ENCODE measurements at places on chromosomes 5 and 9.

GRCh38 chr5:108382784-108383330 lies 959 bp upstream of the FBXL17 start:
- DNase-seq = no peak

DNA sequence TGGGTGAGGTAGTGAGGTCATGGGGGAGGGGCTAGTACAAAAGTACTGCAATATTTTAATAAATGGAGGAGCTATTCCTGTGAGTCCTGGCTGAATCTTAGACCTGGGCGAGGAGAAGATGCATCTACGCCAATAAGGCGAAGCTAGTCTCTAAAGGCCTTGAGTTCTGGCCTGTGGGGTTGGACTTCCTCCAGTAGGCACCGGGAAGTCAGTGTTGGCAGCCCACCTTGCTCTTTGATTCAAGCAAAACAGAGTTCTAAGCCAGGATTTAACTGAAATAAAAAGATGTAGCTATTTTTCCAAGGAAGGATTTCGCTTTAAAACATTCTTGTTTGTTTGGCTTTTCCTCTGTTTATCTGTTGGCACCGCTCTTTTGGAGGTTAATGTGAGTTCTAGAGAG lies 244.6 kb downstream of the KIF4B start:
- DNase-seq = no peak

DNA sequence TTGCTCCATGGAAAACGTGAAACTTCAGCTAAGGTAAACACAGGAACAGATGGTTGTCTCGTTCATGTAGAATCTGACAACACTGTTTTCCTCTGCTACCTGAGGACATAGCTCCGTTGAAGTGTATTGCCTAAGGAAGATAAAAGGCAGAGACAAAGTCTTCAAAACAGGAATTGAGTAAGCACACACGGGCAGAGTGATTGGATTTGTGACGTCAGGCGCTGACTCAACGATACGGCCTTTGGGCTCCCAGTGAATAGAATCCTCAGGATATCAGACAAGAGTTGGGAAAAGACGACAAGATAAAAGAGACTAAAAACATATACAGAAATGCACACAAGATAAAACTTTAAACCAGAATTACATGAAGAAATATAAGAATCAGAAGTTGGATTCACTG lies 787.1 kb upstream of the CTNND2 start:
- DNase-seq = no peak

DNA sequence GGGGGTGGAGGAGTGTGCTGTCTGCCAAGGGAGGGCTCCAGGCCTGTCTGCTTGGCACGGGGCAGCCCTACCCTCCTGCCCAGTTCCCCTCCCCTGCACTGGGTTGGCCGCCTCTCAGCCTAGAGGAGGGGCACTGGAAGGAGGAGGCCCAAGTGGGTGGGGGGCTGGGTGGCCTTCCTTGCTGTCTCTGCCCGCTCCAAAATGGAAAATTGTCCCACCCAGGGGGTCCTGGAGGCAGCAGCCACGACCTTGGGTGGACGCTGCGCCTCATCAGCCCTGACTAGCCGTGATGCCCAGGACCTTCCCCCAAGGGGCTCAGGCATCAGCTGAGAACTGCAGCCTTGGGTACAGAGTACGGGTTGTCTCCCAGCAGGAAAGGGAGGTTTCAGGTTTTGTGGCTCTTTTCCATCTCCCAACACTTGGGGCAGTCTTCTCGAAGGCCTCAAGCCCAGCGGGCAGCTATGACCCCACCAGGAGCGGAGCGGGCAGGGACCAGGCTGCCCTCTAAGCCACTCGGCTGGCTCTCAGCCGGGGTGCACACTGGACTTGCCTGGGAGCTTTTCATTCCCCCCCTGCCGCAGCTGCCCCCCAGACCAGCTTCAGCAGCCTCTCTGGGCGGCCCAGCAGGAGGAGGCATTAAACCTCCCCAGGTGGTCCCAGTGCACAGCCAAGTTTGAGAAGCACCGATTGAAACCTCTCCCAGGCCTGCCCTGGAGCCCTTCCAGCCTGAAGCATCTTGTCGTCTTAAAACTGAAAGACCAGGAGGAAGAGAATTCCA lies 20.6 kb downstream of the NTNG2 start:
- DNase-seq = no peak

GRCh38 chr5:147913786-147914185 lies 7.4 kb upstream of the C5orf46 start:
- no peak for DNase-seq
